ENCODE measurements at places on chromosomes 12 and 14.

GRCh38 chr12:15544589-15544988 lies 222.3 kb downstream of the PTPRO start:
- no peak for DNase-seq

DNA sequence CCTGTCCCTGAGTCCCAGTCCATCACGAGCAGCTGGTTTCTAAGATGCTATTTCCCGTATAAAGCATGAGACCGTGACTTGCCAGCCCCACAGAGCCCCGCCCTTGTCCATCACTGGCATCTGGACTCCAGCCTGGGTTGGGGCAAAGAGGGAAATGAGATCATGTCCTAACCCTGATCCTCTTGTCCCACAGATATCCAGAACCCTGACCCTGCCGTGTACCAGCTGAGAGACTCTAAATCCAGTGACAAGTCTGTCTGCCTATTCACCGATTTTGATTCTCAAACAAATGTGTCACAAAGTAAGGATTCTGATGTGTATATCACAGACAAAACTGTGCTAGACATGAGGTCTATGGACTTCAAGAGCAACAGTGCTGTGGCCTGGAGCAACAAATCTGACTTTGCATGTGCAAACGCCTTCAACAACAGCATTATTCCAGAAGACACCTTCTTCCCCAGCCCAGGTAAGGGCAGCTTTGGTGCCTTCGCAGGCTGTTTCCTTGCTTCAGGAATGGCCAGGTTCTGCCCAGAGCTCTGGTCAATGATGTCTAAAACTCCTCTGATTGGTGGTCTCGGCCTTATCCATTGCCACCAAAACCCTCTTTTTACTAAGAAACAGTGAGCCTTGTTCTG lies 41.6 kb downstream of the DAD1 start:
- DNase-seq = peak; percentile 48

DNA sequence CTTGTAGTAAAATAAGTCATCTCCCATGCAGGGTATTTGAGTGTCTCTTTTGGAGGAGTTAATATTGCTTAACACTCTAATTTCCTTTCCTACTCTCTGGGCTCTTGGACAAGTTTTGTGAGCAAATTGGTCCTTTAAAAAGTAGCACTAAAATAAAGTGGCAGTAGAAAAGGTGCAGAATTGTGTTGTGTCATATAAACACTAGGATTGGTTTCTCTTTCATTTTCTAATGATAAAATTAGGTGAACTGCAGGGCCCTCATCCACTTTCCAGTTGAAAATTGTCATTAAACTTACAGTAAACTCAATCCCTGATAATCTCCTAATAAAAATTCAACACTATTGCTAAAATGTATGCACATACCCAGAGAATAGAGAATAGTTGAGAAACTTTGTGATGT lies 42.6 kb upstream of the REP15 start:
- DNase-seq = peak; percentile 11

DNA sequence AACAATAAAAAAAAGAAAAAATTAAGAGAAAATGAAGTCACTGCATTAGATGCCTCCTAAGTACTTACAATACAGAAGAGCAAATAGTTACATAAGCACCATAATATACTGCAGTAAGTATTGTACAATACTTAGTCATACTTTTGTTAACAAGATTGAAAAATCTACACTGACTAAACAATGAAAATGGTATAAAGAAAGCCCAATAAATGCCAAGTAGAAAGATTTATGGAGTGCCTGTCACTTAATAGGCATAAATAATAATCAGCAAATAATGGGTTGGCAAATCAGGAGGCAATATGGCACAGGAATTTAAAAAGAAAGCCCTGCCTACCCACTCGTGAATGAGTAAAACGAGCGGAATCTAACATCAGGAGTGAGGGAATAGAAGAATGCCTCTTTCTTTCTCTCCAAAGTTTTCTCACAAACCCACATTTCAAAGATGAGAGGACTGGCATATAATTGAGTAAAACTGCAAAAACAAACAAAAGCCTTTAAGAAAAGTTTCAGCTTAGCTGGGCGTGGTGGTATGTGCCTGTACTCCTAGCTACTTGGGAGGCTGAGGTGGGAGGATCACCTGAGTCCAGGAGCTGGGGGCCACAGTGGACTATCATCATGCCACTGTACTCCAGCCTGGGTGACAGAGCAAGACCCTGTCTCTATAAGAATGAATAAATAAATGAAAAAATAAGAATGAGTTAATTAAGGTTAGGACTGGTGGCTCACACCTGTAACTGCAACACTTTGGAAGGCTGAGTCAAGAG lies 36.1 kb downstream of the CRY1 start:
- peak; percentile 20 for DNase-seq

GRCh38 chr12:125092872-125093680 lies 27.8 kb downstream of the AACS start:
- peak; percentile 26 for DNase-seq

GRCh38 chr14:76904100-76904739 lies 78.0 kb downstream of the LRRC74A start:
- peak; percentile 94 for DNase-seq

DNA sequence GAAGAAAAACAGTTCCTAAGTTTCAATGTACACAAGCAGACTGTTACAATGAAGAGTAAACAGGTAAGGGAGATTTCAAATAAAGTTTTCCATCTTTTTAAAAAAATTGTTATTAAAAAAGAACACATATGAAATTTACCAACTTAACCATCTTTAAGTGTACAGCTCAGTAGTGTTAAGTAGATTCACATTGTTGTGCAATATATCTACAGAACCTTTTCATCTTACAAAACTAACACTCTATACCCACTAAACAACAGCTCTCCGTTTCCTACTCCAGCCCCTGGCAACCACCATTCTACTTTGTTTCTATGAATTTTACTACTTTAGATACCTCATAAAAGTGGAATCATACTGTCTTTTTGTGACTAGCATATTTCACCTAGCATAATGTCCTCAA lies 139.5 kb downstream of the SLC25A21 start:
- DNase-seq = no peak

DNA sequence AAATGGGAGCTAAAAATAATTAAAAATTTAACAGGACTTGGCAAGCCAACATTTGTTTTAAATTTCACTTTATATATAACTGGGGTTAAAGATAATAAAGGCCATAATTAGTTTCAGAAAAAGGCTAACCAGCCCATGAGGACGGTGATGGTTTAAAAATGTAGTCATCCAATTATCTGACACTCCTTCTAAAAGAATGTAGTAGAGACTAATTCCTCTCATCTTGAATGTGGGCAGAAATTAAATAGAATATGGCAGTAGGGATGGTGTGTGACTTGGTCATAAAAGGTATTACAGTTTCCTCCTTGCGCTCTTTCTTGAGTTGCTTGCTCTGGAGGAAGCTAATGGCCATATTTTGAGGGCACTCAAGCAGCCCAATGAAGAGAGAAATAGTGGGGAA lies 49.1 kb upstream of the PTPRB start:
- DNase-seq = no peak

DNA sequence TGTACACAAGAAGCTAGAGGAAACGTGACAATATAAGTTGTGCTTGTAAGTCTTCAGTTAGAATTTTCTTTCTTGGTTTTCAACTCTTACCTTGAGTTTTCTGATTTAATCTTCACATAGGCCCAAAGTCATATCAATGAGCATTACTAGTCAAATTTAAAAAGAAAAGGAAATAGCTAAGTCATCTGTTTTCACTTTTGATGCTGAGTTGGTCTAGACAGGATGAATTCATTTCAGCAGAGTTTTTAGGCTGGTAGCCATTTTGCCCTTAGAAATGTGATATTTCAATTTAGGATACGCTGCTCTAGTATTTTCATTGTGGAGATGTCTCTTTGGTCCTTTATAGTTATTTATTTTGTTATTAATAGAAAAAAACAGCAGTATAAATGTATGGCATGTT lies 44.6 kb upstream of the KRAS start:
- DNase-seq = no peak

GRCh38 chr12:120125792-120126634 lies 9.5 kb upstream of the RAB35 start:
- DNase-seq = peak; percentile 17

GRCh38 chr12:128150961-128151360 lies 116.0 kb upstream of the TMEM132C start:
- DNase-seq = no peak

DNA sequence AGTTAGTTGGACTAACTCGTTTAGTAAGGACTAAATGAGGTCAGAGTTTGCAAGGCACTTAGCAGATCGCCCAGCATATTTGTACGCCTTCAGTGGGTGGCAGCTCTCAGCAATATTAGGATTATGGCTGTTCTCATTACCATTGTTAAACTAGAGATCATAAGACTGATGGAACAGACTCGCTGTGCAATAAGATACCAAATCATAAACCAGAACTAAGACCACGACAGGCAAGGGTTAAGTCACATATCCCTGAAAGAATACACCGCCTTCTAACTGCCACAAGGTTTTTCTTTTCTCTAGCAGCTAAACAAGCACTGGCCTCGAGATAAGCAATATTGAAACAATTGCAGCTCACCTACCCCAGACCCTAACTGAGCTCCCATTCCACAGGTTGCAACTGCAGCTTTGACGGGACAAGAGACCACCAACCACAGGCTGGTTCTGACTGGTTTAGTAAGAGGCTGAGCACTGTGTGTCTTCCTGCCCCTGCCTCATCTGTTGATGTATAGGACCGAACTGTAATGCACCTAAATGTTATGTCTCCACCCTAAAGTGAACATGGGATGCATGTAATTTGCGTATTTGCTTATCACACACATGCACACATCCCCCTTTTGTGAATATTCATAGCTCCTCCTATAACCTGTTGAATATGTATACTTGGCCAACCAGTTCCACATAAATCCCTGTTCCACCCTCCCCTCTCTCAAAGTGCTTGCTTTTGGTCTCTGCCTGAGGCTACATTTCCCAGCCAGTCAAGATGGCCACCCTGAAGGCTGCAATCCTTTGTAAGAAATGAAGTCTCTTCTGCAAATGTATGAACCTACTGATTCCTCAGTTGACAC lies 153.2 kb downstream of the CALM1 start:
- DNase-seq = no peak

DNA sequence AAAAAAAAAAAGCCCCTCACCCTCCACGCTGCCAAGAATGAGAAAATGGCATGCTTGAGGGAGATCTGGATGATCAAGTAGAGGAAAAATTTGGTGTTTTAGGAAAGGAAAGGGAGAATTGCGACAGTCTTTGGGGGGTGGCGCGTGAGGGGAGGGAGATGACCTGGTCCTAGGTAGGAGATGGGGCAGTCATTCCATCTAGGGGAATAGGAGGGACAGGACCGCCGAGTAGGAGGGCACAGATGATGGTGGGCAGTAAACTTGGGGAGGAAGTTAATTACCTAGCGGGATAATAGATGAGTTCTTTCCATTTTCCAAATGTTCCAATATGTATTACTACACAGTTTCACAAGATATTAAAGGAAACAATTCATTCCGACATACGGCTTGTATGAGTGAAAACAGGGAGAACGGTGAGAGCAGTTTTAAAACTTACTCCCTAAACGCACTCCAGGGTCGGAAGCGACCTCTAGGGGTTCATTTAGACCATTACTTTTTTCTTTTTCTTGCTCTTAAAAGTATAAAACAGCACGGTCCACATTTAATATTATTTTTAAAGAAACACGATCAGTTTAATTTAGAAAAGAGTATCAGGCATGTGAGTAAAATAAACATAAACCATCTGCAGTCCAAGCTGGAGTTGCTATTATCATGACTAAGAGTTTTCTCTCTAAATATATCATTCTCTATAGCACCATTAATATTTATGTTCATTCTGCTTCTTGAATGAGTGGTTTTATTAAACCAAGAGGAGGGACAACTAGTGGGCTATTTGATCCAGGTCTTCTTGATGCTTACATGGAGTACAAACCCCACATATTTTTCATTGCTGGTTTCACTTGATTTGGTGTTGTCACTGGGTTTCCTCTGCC lies 3.0 kb upstream of the FNTB start:
- peak; percentile 66 for DNase-seq

GRCh38 chr12:31238764-31239387 lies 87.1 kb downstream of the SINHCAF start:
- peak; percentile 65 for DNase-seq

DNA sequence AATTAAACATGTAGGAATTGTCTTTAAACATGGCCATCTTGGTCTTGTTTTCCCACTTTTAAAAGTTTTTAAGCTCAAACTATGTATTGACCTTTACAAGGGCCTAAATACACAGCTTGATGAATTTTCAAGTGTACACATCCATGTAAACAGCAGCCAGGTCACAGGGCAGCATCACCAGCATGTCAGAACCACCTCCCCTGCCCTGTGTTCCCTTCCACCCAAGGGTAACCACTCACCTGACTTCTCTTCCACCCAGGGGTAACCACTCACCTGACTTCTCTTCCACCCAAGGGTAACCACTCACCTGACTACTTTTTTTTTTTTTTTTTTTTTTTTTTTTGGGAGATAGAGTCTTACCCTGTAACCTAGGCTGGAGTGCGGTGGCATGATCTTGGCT lies 4.6 kb downstream of the FBXW8 start:
- no peak for DNase-seq

GRCh38 chr12:91219919-91220318 lies 37.3 kb upstream of the DCN start:
- no peak for DNase-seq

DNA sequence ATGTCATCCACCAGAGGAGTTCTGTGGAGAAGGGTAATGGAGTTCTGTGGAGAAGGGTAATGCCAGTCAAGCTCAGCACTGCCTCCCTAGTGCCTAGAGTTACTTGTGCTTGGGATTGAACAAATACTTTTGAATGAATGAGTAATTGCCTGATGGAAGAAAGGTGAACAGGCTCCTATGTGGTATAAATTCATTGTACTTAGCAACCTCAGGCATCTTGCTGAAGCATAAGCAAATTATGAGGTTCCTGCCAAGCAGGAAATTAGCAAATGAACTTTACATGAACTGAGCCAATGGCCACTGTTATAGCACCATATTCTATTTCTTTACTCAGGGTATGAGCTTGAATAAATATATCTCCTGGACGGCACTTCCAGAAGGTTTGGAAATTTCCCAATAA lies 1047.2 kb downstream of the SLC6A15 start:
- DNase-seq = no peak

- peak; percentile 12 for DNase-seq
These were observed 243.2 kb downstream of the ANO6 start for GRCh38 chr12:45458854-45459807.

DNA sequence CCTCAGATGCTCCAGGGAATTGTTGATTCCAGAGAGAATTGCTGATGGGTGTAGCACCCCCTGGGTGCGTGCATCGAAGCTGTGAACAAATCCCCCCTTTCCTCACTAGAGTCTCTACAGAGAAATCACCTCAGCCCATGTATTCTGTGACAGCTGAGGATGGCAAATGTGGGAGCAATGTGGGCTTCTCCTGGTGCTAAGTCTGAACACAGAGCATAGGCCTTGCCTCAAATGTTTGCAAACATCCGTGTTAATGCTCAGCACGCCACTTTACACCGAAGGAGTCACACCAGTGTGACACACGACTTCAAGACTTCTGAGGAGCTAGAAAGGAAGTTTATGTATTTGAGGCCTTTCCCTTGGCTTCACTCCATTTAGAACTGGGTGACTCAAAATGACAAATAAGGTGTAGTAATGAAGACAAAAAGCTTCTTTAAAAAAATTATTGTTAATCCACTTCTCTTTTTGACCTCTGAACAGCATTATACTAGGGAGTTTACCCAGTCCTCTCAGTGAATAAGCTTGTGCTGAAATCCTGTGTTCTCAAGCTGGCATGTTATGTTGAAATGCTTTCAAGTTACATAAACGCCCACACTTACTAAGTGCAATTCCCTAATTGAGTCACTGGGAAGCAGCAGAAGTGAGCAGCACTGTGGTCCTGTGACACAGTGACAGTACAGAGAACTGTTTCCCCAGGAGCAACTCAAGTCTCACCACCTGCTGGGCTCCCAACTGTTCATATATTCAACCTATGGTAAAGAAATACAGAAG lies 92.9 kb downstream of the FAR2 start:
- peak; percentile 80 for DNase-seq
